ENCODE measurements at places on chromosomes 12 and 14.

GRCh38 chr12:96219700-96220206 is 25.6 kb downstream of the ELK3 start:
- no peak for DNase-seq

DNA sequence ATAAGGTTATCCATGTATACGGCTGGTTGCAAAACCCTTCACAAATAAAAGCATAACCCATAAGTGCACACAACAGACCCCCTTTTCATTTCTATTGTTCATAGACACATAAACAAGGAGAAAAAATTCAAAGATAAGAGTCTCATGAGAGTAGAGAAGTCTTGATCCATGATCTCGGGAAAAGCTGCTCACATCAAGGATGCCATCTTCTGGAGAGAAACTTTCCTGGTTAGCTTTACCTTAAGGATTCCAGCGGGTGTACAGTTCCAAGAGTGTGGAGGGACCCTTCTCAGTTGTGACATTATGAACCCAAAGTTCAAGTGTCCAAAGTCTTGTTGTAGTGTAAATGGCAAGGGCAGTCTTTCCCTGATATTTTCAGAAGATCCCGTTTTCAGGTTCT is 144.5 kb downstream of the LLPH start:
- DNase-seq: no peak

DNA sequence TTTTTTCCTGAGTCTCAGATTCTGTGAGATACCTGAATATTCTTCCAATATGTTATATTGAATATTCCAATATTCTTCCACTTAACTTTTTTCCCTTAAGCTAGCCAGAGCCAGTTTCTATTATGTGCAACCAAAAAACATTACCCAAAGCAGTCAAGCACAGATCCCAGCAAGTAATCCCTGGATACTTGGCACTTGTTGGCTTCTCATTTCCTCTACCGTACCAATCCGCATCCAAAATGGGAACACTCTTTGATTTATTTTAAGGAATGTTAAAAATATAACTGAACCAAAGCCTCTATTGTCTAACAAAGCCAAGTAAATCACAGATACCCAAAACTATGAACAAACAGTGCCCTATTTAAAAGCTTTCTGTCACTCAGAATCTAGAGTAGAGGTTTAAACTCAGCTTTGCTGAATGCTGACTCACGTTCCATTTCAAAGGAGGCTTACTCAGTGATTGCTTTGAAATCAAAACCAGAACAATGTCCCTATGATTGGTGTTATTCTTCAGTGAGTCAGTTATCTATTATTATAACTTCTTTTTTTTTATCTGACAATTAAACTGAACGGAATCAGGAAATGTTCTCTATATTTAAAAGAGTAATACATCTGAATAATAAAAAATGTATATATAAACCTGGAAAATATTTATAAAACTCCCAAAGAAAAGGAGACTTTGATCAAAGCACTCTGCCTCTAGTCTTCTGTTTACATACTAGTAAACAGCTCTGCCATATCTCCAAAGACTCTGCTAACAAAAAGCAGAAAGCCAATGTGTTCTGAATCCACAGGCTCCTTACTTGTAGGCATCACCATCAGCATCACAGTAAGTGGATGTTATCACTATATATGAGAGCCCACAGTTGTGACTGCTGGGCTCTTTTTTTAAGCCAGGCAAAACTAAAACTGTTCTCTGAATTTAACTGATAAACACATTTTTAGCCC is 360.8 kb downstream of the CCDC91 start:
- DNase-seq: no peak

- no peak for DNase-seq
These were observed 316.8 kb downstream of the CCDC91 start for GRCh38 chr12:28507033-28507432.

GRCh38 chr12:105425254-105426174 is 95.0 kb downstream of the C12orf75 start:
- no peak for DNase-seq
